ENCODE measurements at places on chromosomes 6 and 20.

GRCh38 chr20:2516399-2516798, 7.7 kb upstream of the ZNF343 start:
- no peak for DNase-seq

- no peak for DNase-seq
Observed at GRCh38 chr6:134706153-134706552, 243.7 kb downstream of the ALDH8A1 start.

- no peak for DNase-seq
Observed at GRCh38 chr6:10174056-10174455, 240.8 kb downstream of the TFAP2A start.

DNA sequence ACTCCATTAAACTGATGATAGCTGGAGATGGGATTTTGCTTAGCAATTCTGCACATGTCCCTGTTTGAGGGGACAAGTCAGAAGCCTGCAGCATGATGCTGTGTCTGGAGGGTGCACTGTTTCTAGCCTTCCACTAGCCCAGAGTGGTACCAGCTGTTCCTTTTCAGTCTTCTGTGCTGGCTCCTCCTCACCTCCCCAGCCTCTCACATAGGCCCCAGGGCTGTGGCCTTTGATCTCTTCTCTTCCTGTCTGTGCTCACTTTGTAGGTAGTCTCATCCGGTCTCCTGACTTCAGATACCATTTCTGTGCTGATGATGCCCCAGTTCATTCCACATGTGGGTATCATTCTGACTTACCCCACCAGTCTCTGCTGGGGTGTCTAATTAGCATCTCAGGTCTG, 126.3 kb downstream of the HIVEP1 start:
- DNase-seq: peak; percentile 4

GRCh38 chr6:8005136-8005535, 59.1 kb downstream of the BLOC1S5 start:
- DNase-seq: no peak

- no peak for DNase-seq
Observed at GRCh38 chr6:84278321-84278998, 51.0 kb upstream of the CEP162 start.
